ENCODE measurements at places on chromosomes 7 and 10.

DNA sequence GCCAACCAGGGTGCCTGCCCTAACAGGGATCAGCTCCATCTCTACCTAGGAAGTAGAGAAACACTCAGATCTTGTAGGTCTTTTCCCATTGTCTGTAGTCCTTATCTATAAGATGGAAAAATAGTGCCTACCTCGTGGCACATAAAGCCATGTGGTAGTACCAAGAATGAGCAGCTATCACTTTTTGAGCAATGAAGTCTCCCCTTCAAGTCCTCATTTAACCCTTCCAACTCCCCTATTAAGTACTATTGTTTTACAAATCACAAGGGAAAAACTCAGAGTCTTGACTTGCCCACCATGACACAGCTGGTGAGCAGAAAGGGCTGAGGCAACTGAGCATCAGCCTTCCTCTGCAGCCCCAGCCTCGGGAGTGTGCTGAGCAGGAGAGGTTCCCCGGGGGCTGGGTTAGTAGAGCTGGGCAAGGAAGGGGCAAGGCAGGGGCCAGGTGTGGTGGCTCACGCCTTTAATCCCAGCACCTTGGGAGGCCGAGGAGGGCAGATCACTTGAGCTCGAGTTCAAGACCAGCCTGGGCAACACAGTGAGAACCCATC is 3.3 kb downstream of the FRAT2 start:
- DNase-seq: no peak

- DNase-seq: no peak
Observed at GRCh38 chr7:88140947-88141346, 78.9 kb downstream of the SRI start.

DNA sequence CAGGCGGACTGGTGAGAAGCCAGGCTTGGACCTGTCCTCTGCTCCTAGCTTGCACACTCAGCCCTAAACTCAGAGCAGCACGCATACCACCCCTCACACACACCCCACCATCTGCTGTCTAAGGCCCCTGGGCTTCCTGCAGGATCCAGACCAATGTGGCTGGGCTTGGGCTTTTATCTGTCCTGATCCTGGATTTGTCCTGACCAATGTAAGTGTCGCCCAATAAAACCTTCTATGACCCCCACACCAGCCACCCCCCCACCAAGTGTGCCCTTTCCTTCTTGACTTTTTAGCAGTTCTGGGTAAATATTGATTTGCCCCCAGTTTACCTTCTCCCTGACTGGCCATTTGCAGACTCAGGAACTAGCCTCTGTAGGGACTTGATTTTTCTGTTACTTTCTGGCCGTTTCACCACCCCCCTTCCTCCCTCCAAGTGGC is 1.7 kb upstream of the HOXA13 start:
- DNase-seq: no peak

- DNase-seq: no peak
Observed at GRCh38 chr7:115135769-115136410, 214.0 kb downstream of the MDFIC start.

GRCh38 chr10:103710490-103710889 is 144.9 kb downstream of the SH3PXD2A start:
- DNase-seq: no peak

DNA sequence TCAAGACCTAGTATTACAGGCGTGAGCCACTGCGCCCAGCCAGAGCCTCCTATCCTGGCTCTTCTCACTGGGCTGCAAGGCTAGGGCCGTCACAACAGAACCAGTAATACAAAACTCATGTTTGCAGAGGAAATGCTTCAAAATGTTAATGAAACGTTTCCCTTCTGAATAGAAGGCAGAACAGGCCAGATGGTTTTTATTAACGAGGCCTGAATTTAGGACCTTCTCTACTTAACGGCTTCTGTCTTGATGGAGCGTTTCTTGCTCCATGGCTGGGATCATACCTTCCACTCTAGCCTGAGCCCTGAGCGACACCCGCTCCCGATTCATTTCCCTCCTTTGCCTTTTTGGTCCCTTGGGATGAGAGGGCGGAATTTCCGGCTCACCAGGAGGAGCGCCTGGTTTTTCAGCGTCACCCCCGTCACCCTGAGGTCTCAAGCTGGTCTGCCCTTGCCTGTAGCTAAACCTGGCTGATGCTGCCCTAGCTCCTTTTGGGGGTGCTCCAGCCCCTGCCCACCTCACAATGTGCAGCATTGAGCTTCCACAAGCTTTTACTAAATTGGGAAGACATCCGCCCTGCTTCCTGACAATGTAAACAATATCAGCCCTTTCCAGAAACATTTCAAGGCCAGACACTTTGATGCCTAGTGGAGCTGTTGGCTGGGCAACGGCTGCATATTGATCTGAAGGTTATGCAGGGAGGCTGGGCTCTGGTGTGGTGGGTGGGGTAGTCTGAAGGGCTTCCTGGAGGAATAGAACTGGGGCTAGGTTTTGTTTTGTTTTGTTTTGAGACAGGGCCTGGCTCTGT is 5.2 kb downstream of the CLIP2 start:
- no peak for DNase-seq

DNA sequence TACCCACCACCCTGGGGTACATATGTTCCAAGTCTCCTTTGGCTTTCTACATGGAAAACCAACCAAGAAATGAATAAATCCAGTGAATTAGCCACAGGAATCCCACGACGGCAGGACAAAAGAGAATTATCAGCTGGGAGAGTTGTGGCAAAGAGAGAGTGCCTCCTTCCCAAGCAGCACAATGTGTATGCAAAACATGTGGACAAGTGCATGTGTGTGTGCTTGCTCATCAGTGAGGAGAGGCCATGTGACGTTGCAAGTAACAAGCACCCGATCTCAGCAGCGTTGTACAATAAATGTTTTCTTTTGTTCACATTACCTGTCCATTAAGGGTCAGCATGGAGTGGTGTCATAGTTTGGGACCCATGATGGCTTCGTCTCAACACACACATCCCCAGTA is 50.0 kb upstream of the EMX2 start:
- DNase-seq: no peak

- no peak for DNase-seq
Observed at GRCh38 chr7:66323114-66323796, 118.1 kb downstream of the TPST1 start.

DNA sequence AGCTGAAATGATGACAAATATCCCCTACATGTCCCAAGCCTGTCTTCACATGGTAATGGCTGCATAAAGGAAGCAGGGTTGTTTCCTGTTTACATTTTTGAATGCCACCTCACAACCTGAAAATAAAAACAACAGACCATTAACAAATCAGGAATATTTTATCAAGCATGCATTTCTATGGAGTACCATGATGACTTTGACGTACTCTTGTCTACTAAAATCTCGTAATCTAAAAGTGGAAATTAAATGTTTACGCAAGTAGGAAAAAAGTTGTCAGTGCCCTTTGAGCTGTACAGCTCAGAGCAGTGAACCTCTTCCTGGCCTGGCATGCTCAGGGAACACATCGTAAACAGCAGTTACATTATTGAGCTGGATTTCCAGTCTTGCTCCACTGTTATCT is 194.1 kb downstream of the INHBA start:
- DNase-seq: no peak

GRCh38 chr10:7301006-7301778 is 109.6 kb downstream of the SFMBT2 start:
- no peak for DNase-seq

- DNase-seq: no peak
Observed at GRCh38 chr10:69576334-69577011, 3.3 kb upstream of the NEUROG3 start.

- DNase-seq: no peak
Observed at GRCh38 chr10:24434961-24435360, 226.0 kb downstream of the KIAA1217 start.

GRCh38 chr10:3948843-3949242 is 163.8 kb upstream of the KLF6 start:
- DNase-seq: peak; percentile 56

DNA sequence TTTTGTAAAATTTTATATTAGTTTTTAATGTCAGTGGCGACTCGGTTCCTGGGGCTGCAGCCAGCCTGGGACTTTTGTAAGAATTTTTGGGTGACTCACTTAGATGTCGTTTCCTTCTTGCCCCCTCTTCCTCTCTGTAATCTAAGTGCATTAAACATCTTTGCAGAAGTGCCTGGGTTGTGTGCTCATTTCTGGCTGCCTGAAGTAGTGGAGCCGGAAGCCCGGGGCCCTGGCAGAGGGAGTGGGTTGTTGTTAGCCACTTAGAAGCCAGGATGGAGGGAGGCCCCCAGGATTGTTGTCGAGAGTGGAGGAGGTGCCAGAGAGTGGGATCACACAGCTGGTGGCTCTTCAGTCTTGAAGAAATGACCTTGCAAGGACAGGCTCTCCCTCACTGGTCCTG is 11.0 kb upstream of the TRIM8 start:
- peak; percentile 44 for DNase-seq

- no peak for DNase-seq
Observed at GRCh38 chr10:47235484-47235883, 64.5 kb upstream of the GDF10 start.

GRCh38 chr10:110311357-110311949 is 6.7 kb upstream of the SMNDC1 start:
- DNase-seq: peak; percentile 31

DNA sequence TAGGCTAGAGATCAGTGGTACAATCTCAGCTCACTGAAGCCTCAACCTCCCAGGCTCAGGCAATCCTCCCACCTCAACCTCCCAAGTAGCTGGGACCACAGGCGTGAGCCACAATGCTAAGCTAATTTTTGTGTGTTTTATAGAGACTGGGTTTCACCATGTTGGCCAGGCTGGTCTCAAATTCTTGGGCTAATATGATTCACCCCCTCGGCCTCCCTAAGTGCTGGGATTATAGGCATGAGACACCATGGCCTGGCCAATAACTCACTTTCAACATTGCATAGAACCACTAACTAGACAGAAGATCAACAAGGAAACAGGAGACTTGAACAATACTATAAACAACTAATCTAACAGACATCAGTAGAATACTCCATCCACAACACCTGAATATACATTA is 191.7 kb downstream of the LRRN3 start:
- DNase-seq: no peak

- no peak for DNase-seq
Observed at GRCh38 chr7:72437061-72437585, 25.0 kb upstream of the CALN1 start.

- DNase-seq: no peak
Observed at GRCh38 chr10:27890971-27891370, 107.9 kb downstream of the ODAD2 start.

DNA sequence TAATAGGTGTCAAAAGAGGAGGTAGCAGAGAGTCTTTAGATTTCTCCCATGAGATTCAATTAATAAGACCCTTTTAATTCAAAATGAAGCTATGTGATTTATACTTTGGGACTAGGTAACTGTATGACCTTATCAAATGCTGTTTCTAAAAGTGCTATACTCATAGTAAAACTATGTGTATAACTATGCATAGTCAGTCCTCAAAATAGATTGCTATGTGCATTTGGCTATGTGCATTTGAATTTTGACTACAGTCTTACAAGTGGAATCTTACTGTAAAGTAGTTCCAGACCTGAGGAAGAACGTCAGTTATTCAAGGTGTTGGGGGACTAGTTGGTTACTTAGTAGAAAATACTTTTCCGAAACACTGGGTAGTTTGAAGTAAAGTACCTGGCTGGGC is 36.9 kb downstream of the ADD3 start:
- no peak for DNase-seq

GRCh38 chr10:70534281-70534680 is 55.7 kb downstream of the PALD1 start:
- no peak for DNase-seq

- DNase-seq: no peak
Observed at GRCh38 chr7:140653319-140654108, 12.9 kb upstream of the DENND2A start.

DNA sequence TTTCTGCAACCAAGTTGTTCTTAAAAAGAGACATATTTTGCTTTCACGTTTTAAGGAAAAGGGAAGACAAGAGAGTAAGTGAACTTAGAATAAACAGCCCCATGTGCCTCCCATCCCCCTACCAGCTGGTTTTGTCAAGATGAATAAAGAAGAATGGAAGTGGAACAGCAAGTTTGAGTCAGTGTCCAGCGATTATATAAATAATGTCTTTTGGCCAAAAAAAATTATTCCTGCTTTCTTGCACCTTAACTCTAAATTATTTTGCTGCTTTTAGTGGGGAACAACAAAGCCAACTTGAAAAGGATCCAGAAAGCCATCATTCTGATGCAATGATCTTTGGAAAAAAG is 82.4 kb upstream of the TRIL start:
- DNase-seq: no peak

DNA sequence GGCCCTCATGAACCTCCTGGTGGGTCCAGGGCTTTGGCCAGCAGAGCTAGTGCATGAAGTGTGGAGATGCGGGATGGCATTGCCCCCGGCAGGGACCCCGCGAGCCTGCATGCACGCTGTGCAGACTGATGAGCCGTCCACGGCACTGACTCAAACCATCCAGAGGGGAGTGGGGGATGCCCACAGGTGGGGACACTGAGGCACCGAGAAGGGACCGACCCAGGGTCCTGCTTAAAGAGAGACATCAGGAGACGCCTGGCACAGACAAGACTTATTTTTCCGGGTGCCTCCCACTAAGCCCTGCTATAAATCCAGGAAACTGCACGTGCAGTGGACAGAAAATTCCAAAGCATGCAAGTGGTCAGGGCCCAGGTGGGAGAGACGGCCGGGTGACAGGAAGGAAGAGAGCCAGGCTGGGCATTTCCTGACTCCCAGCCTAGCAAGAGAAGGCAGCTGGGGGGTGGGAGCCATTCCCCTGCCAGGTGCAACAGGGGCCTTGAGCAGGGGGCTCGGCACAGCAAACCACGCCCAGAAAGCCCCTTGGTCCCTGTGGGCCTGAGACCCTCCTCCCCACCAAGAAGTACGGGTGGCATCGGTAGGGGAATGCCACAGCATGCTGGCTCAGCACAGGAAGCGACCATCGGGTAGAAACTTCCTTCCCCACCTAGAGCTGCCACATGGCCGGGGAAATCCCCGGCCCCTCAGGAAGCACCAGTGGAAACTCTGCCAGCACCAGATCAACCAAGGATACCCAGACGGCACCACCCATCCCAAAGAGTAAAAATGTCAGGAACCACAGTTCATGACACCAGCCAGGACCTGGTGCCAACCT is 91.5 kb downstream of the FOXL3 start:
- peak; percentile 59 for DNase-seq

DNA sequence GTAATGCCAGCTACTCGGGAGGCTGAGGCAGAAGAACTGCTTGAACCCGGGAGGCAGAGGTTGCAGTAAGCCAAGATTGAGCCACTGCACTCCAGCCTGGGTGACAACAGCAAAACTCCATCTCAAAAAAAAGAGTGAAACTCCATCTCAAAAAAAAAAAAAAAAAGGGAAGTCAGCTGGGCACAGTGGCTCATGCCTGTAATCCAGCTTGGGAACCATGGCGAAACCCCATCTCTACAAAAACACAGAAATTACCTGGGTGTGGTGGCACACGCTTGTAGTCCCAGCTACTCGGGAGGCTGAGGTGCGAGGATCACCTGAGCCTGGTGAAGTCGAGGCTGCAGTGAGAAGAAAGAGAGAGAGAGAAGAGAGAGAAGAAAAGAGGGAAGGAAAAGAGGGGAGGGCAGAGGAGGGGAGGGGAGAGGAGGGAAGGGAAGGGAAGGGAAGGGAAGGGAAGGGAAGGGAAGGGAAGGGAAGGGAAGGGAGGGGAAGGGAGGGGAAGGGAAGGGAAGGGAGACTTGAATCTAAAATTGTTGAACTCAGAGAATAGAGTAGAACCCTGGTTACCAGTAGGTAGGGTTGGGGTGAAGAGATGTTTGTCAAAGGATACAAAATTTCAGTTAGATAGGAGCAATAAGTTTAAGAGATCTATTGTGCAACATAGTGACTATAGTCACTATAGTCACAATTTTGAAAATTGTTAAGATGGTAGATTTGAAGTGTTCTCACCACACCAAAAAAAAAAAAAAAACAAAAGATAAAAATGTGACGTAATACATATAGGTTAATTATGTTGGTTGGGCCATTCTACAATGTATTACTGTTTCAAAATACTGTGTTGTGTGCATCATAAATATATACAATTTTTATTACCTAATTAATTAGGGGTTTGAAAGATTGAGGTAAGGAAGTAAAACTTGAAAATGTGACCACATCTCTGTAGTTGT is 2.5 kb downstream of the SLC16A9 start:
- DNase-seq: no peak

Measured in activated CD8-positive, alpha-beta memory T cell treated with anti-CD3 and anti-CD28 coated beads, Interleukin-2, amount 50 U/mL, for 4 hours (primary cell).